ENCODE measurements at places on chromosomes 3 and 15. TPM values are rescaled to one million over a fixed set of nuclear protein-coding genes. Genes with fewer than 3 reads are reported as not detected.
A peak's percentile ranks its signal among the peaks of the same experiment; 100 is the strongest.

ACVR2B gene
- total RNA-seq = 5.4 TPM

SLC24A5 gene
- not detected for total RNA-seq

DPH3 gene
- total RNA-seq = 15.4 TPM

HIGD2B gene
- total RNA-seq = not detected

FBXO40 gene
- total RNA-seq = not detected

CLSTN2 gene
- total RNA-seq = 1.3 TPM

TRIM59 gene
- 16.6 TPM for total RNA-seq

B3GALNT1 gene
- 0.94 TPM for total RNA-seq

DNA sequence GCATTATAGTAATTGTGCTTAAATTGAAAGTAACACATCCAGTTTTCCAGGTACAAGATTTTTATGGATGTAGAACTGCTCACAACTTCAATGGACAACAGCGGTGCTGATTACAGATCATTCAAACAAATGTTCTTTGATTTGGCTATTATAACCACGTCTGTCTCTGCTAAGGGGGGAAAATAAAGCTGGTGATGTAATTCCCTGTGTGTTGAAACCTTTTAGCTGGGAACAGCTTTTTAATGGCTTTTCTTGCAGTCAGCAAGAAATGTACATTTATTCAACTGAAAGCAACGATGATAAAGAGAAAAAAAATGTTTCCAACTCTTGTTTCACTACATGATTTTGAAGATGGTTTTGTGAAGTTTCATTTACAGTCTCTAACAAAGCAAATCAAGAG, 431.9 kb upstream of the AGTR1 start:
- DNase-seq = no peak

DNA sequence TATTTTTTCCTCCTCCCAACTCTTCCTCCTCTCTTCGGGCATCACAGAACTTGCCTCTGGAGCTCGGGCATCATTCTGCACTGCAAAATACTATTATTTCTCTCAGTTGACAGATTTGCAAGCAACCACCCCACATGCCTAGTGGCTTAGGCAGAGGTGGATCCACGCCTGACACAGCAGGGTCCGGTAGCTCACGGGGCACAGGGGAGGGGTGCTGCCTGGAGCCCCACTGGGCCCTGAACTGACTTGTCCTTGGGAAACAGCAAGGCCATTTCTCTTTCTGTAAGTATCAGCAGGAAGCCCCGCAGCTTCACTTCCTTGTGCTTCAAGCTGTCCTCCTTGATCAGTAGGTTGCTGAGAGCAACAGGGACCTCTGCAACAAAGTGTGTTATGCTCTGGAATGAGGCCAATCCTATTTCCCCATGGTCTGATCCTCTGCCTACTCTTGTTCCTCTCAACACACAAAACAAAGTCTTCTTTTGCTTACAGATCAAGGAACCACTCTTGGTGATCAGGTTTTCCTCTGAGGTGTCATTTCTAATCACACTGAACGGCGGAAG, 69.1 kb downstream of the FAM174B start:
- DNase-seq = no peak

DNA sequence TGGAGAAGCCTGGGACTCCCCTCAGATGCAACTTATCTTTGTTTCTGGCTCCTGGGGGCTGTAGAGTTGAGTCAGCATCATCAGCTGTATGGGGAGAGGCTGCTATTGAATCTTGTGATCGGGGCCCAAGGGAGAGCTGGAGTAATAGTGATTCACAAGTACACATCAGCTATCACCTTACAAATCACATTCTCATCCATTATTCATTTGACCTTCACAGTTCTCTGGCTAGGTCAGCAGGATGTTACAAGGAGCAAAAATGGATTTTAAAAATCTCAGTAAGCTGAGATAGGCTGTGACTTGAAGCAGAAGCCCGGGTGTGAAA, 175.0 kb downstream of the OPA1 start:
- DNase-seq = no peak

DNA sequence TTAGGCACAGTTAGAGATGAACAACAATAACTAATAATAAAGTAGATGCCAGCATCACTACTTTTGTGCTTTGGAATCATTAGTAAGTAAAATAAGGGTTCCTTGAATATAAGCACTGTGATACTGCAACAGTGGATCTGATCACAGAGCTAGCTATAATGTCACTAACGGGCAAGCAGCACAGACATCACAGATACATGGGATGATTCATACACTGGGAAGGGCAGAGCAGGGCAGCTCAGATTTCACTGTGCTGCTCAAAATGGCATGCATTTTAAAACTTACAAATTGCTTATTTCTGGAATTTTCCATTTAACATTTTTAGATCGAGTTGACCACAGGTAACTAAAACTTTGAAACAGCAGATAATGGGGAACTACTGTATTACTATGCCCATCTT, 476.6 kb downstream of the FHIT start:
- no peak for DNase-seq

DNA sequence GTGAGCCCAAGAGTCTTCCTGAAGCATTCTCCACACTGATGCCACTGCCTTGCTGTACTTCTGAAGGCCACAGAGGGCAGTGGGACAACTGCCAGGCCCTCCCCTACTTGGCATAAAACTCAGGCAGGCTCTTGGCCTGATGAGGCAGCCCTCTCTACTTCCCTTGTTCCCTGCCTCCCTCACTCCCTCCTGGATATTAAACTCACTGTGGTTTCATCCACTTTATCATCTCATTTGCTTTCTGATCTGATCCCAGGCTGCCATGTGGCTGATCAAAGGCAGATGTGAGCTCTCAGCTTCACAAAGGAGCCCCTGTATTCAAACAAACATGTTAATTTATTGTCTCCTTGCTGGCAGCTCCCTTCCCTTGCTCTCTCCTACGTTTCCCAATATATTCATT, 533.5 kb downstream of the IGSF11 start:
- peak; percentile 24 for DNase-seq

- DNase-seq = no peak
Observed at GRCh38 chr3:152197451-152197850, 71.3 kb upstream of the MBNL1 start.

DNA sequence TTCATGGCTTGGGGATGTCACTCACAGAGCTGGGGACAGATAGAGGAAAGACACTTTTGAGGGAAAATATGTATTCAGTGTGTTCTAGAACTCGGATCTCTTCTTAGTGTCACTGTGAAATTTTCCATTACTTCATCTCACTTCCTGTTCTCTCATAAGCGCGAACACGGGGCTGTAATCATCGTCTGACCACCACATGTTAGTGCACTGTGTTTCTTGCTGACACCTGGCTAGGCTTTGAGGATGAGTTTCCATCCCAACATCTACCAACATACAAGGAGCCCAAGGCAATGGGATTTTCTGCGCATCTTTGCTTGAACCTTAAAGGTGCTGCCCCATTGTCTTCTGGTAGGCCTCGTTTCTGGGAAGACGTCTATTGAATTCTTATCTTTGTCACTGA, 84.0 kb downstream of the LIPC start:
- no peak for DNase-seq

DNA sequence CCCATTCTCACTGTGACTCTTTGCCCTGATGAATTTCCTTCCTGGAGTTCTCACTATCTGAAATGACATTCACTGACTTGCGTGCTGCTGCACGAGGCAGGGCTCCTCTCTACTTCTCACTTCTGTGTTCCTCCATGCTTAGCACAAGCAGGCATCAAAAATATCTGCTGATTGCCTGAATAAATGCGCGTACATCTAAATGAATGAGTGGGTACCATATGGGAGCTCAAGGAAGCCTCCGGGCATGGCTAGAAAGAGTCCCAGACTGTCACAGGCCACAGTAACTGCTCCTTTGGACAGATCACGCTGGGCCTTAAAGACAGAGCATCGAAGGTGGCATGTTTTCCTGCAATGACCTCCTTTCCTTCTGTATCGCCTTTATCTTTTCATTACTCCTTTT, 31.6 kb downstream of the HCN4 start:
- no peak for DNase-seq

DNA sequence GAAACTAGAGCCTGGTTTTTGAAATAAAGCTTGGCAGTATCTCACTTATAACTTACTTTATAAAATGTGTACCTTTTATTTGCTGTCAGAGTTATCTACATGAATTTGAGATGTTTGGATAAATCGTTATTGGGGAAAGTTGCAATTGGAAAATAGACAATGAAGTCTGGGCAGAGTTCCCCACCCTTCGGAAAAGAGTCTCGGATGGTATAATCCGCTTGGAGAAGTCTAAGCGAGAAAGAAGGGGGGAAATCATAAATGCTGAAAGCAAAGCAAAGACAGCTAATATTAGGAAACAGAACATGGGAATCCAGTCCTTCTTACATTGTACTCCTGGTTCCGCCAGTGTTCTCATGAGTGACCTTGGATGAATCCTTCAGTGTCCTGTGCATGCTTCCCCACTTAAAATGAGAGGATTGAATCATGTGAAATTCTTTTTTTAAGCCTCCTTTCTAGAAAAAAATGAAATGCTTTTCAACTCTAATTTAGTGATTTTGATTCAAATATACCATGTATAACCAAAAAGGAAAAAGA, 162.4 kb downstream of the ATG7 start:
- DNase-seq = no peak

Data from colonic mucosa (tissue), 4 donors.